Hepatocyte (in vitro differentiated cells): ENCODE measurements at places on chromosomes 6 and 20.

DNA sequence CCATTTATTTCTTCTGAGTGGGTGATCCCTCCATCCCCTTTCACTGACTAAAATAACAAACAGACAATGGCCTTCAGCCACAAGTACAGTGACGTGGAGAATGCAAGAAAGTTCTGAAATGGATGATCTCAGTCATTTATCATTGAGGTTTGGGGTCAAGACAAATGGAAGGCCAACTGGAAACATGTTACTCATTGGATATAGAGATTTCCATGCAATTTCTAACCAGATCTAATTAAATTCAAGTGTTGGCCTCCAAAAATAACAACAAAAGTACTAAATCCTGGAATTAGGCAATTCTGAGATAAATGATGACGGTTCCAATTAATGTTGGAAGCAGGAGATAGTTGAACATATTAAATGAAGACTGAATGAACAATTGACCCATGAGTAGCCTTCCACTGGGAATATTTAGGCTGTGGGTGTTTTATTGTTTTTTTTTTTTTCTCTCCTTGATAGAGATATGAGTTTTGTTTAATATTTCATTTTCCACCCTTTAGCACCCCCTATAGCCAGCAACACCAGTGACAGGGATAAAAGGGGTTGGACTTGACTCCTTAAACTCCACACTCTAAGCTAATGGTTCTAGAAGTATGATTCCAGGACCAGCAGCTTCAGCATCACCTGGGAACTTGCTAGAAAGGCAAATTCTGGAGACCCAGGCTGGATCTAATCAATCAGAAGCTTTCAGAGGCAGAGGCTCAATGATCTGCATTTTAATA is 112.8 kb downstream of the BCAS1 start:
- DNase-seq = no peak

DNA sequence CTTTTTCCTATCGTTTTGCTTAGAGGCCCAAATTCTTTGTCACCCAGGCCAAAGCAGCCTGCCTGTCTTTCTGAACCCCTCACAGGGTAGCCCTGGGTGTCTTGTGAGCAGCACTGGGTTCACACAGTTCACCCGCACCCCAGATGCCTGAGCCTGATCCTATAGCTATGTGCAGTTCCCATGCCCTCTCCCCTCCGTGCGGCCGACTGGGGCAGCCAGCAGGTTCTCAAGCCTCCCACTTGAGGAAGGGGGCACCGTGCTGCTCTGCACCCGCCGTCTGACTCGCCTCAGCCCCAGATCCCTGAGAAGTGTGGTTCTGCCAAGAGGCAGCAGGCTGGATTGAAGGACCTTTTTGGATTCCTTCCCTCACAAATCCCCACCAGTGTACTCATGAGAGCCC is 89.0 kb downstream of the PSMB1 start:
- DNase-seq = no peak

GRCh38 chr6:64243618-64244017 is 608.0 kb downstream of the PHF3 start:
- no peak for DNase-seq

GRCh38 chr6:154370545-154370944 is 13.9 kb upstream of the IPCEF1 start:
- peak; percentile 36 for DNase-seq
